Stimulated activated CD8-positive, alpha-beta memory T cell treated with anti-CD3 and anti-CD28 coated beads, Interleukin-2, amount 100 ng/mL, for 1 hour (primary cell): ENCODE measurements at places on chromosomes 7 and 10.

DNA sequence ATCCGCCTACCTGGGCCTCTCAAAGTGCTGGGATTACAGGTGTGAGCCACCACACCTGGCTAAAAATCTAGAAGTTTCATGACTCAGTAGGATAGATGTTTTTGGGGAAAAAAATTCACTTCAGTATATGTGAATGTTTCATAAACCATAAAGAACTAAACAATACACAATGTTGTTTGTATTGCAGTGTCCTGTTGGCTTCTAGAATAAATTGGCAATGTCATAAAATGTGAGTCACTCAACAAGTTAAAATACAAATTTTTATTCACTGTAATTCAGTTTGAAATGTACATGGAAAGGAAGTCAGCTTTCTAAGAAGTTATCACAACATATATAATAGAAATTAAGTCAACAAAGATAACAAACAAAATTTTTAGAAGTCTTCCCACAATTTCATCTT, 16.5 kb downstream of the MRLN start:
- no peak for DNase-seq

DNA sequence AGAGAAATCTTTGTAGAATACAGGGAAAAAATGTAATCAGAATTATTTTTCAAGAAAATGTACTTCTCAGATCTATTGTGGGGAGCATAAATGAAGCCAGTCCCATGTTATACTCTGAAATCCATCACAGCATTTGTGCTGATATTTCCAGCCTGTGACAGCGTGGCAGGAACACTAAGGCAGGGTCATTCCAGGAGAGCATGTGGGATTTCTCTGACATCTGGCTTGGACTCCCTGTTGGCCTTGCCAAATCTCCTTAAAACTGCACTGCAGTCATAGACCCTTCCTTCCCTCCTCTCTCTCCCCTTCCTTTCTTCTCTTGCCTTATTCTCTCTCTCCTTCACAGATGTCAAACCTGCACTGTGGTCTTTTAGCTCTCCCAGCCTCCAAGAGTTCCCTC, 6.5 kb upstream of the TSPAN13 start:
- no peak for DNase-seq

DNA sequence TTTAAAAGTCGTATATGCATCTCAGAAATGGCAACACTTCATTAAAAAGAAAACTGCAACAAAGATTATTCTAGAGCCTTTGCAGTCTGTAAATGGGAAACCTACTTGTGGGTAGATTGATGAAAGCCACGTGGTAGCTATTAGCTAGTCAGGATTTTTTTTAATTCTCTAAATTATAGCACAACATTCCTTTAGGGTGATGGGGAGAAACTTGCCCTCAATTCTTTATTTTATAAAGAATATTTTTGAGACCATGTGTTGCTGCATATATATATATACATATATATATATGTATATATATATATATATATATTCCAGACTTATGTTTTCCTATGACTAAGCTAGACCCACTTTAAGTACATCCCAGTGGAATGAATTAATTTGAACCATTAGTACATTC, 118.0 kb downstream of the PPP1R3A start:
- no peak for DNase-seq

GRCh38 chr7:103990991-103991390, 1.5 kb upstream of the RELN start:
- DNase-seq: no peak

- DNase-seq: no peak
These were observed 118.4 kb downstream of the NSUN6 start for GRCh38 chr10:18532881-18533535.

DNA sequence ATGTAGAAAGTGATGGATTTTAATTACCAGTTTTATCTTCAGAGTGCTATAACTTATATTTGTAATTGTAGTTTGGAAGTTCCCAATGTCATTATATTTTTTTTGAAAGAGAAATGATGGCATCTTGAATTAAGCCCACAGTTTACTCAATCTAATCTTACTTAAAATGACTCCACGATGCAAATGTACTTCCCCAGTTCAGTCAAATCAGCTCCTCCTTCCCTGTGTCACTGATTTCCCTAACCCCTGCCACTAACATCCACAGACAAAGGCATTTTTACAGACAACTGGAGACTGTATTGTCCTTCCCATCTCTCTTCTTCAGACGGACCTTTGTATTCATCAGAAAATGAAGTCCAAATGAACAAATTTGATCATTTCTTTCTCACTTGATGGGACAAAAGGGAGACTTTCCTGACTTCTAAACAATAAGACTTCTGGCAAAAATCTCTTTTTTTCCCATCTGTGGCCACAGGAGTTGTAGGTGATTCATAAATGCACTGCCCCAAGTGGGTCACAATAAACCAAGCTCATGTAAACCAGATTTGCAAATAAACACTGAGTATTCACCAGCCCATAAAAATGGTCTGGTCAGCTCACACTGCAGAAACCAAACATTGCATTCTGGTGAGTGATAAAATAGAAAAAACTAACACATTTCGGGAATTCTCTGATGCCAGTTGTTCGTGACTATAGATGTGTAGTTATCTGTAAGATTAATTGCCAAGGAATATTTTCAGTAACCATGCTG, 162.9 kb downstream of the FANK1 start:
- no peak for DNase-seq
